ENCODE measurements at places on chromosomes 3 and 15.

GRCh38 chr3:196122021-196122687, 40.3 kb upstream of the TFRC start:
- no peak for DNase-seq

- DNase-seq: no peak
These were observed 28.1 kb downstream of the BCL2A1 start for GRCh38 chr15:79942741-79943481.

DNA sequence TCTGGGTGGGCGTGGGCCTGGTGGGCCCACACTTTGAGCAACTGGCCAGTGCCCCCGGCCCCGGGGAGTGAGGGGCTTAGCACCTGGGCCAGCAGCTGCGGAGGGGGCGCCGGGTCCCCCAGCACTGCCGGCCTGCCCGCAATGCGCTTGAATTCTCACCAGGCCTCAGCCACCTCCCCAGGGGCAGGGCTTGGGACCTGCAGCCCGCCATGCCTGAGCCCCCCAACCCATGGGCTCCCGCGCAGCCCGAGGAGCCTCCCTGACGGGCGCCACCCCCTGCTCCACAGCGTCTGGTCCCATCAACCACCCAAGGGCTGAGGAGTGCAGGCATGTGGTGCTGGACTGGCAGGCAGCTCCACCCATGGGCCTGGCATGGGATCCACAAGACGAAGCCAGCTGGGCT, 484.3 kb downstream of the UNC13C start:
- DNase-seq: no peak

DNA sequence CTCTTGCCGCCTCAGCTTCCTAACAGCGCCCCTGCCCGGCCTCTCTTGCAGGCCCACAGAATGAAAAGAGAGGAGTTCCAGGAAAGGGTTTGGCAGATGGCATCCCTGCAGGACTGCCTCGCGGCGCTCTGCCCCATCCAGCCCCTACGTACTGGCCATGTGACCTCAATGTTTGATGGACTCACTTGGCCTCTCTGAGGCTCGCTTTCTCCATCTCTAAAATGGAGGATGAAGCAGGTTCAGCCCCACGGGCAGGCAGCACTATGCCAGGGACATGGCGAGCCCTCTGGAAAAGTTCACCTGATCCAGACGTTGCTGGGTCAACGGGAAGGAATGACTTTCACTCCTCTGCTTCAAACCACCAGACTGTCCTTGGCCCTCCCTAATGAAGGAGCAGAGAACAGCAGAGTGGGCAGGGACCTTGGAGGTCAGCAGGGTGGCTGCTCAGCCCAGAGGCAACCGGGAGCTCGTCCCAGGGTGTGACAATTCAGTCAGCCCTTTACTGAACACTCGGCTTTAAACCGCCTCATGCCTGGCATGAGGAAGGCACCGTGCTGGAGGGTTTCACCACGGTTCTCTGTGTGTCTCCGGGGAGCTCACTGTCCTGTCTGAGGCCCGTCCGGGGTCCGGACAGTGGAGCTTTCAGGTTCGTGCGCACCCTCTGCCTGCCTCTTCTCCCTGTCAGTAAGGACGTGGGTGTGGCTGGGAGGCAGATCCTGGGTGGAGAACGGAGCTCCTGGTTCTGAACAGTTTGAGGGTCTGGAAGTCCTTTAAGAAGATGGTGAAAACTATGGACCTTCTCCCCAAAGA, 101.3 kb downstream of the LINGO1 start:
- DNase-seq: no peak

DNA sequence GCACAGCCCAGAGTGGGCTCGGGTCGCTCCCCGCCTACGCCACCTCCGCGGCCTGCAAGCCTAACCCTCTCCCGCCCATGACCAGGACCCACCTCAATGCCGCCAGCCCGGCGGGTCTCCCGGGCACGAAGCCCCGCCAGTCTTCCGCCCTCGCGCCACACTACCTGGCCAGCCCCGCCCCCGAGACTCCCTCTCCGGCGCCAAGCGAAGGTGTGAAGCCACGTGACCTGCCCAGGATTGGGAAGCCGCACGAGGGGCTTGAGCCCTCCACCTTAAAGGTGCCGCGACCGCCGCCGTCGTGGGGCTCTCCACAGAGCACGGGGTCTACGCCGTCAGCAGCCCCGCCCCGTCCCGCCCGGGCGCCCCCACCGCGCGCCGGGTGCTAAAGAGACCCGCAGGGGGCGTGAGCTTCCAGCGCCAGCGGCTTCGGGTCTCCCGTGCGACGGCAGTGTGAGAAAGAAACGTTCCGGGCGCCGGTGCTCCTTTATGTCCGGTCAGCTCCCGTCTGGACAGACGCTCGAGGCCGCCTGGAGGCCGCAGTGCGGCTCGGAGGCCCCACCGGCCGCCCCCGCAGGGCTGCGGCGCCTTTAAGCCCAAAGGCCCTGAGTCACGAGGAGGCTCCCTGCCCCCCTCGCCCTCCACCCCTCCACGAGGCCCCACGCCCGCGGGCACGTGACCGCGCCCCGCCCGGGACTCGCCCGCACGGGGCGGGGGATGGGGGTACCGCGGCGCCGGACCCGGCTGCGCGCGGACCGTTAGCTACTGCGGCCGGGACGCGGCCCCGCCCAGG, at the start of gene CPEB1:
Gene CPEB1, minus strand, starts transcription at position 319 of the 790 bp plus-strand sequence. CDS start 18,904 bp downstream, outside the sequence.
- no peak for DNase-seq

DNA sequence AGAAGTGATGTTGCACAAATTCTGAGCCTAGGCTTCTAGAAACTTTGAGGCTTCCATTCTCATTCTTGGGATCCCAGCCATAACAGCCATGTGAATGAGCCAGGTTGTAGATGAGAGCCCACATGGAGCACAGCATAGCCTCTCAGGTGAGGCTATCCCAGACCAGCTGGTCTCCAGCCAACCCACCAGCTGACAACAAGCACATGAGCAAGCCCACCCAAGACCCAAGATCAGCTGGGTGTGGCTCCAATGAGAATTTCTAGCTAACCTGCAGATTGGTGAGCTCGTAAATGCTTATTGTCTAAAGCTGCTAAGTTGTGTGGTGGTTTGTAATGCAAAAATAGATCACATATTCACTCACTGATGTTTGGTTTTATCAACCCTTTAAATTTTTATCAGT, 14.4 kb downstream of the KY start:
- no peak for DNase-seq

DNA sequence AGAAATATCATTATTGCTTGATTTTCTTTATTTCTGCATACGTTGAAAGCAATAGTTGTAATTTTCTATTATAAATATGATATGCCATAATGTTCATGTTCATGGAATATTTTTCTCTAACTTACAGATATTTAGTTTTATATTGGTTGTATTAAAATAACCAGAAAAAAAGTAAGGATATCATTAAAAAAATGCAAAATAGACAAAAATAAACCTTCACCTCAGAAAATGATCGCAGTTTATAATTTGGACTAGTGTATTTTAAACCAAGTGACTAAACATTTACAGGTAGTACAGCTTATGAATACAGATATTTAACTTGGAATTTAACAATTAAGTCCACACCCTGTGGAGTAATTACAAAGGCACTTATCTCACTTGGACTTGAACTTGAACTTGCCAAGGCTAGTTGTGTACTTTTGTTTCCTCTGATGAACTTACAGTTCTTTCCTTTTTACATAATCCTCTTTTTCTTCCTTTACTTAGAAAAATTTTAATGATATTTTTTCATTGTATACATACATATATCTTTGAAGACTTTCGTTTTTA, 156.7 kb downstream of the CHL1 start:
- no peak for DNase-seq

DNA sequence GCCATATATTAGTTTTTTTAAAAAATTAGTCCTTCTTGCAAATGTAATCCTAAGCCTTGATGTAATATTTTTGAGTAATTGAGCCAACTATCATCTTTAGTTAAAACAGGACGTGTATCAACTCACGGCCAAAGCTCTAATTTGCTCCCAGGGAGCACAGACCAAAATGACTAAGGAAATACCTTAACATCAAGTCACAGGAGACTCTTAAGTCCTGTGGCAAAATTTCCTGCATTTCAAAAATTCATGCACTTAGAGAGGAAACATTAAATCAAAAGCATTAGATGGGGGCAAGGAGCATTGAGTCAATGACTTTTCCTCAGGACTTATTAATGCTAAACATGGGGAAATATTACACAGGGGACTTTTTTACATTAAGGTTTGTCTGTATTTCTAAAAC, 276.0 kb downstream of the MFSD1 start:
- DNase-seq: no peak

DNA sequence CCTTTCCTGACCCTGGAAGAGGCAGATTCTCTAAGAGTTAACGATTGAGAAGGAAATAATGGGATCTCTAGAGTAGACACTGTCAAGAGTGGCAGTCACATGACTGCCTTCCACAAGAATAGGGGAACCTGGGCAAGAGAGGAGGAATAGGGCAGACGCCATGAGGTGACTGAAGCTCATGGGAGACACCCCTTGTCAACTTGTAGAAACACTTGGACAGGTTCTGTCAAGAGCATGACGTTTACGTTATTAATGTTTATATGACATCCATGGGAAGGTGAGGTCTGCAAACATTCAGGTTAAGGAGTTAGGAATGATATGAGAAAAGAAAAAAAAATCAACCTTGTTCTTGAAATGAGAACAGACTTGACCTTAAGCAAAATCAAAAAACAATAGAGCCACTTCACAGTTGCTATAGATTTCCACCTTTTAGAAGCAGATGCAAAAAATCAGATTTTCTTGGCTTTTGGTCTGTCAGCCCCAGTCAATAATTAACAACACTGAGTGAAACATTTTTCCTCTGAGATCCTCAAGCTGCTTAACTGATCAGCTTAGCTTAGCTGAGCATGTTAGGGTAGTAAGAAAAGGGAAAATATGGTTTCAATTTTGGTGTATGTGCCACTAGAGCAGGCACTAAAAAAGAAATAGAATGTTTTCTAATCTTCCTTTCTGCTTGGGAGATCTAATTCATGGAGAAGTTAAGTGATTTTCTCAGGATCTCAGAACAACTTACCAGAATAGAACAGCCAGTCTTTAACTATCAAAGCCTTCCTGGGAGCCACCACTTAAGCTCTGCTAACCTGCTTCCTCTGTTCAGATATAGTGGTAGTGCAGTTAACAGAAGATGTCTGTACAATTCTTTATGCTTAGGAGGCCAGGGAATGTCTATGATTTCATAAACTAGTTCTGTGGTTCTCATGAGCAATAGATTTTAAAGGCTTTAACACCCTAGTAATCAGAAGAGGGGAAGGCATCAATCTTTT, 116.9 kb downstream of the B3GALNT1 start:
- no peak for DNase-seq

DNA sequence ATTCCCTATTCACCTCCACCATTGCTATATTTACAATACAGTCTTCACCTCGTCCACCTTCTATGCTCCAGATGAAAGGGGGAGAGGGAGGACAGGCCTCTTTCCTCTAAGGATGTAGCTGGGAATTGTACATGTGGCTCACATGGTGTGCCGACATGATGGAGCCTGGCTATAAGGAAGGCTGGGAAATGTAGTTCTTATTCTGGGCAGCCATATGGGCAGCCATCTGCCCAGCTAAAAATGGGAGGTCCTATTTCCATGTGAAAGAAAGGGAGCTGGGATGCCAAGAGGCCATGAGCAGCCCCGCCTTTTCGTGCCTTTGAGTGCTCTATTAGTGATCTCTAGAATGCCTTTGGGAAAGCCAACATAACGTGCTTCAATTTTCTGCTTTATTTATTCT, 27.1 kb upstream of the MGLL start:
- DNase-seq: no peak

DNA sequence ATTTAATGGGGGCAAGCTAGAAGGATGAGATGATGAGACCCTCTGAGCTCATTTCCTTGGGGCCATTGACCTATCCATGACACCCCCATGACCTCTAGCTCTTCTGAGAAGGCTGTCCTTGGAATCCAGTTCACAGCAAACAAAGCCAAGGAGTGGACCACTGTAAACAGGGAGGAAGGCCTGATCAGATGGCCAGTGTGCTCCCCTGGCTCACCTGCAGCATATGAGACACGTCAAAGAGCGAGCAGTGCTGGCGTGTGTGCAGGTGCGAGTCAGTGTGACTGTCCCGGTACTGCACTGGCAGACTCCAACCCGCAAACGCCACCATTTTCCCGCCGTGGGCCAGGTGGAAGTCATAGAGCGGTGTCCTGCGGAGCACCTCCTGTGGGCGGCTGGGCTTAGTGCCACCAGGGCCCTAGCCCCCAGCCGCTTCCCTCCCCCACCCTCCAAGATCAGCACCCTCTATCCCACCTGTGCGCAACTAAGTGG, 339 bp downstream of the AMT start:
- DNase-seq: no peak

- no peak for DNase-seq
These were observed 43.2 kb downstream of the SCAPER start for GRCh38 chr15:76861815-76862397.

- DNase-seq: no peak
These were observed 4.6 kb downstream of the IGDCC3 start for GRCh38 chr15:65373163-65373651.

DNA sequence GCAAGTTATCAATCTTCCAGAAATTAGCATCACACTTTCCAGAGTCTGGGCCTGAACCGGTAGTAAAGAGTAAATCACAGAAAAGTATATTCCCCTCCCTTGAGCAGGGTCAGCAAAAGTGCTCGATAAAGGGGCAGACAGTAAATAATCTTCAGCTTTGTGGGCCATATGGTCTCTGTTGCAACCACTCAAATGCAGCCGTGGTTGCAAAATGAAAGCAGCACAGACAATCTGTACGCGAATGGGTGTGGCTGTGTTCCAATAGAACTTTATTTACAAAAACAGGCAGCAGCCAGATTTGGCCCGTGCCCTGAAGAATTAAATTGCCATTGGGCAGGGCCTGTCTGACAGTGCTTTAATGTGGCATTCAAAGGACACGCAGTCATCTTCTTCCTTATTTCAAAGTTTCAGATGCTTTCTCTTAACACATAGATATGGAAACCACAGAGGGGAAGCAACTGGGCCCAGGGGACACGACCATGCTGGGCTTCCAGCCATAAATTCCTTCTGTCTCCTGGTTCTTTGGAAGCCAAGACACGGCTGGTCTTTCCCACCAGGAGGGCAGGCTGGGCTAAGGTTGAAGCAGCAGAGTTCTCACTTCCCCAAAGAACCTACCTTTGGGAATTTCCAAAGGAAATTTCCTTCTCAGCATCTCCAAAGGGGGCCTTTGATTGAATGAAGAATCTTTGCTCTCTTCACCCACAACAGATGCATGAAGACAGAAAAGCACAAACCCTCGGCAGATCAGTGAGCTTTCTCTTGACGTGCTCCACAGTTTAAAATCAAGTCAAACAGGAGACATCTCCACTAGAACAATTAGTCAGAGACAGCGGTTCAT, 489.8 kb upstream of the PROK2 start:
- DNase-seq: no peak

DNA sequence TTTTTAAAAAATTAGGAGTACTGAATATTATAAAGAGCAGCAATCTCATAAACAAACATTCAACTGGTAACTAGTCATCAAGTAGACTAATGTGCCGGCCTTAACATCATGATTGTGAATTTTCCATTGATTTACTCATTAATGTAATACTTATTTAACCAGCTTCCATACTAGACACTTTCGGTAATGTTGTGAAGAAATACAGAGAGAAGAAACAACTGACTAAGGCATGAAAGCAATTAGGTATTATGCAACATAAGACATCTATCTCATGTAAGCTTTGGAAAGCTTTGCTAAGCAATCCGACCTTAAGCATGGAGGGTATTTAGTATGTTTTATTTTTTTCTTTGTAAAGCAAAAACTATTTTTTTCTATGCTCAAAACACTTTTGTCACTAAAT, 108.0 kb downstream of the IL1RAP start:
- DNase-seq: no peak
